ENCODE measurements at places on chromosomes 2 and 18. TPM values are rescaled to one million over a fixed set of nuclear protein-coding genes. Genes with fewer than 3 reads are reported as not detected.

GRCh38 chr2:240785424-240786335 is 34.3 kb downstream of the KIF1A start:
- no peak for DNase-seq

GRCh38 chr2:41142478-41142877 is 690.6 kb upstream of the SLC8A1 start:
- no peak for DNase-seq

- no peak for DNase-seq
Observed at GRCh38 chr2:154707994-154708575, 9.6 kb downstream of the KCNJ3 start.

Gene GRHL1
- 1.3 TPM for total RNA-seq

Gene PRSS56
- not detected for total RNA-seq

DNA sequence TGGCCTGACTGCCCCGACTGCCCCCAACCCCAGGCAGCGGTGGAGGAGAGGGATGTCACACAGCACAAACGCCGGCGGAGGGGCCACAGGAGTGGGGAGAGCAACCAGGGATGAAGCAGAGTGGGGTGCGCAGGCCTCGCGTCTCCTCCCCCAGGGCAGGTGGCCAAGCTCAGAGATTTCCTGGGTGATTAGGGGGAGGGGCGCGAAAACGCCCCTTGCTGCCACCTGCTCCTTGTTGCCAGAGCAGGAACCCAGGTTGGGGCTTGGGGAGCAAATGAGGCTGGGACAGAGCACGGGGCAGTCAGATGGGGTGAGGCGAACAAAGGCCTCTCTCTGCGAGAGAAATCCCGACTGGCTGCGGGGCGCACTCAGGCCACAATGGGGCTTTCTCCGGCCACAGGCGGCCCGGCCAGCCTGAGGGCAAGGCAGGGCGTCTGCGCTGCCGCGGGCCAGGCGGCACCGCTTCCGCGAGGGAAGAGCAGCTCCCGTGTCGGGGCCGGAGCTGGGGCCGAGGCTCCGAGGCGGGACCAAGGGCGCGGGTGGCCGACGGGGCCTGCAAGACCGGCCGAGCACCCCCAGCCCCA is 11.5 kb downstream of the TEX44 start:
- no peak for DNase-seq

Gene ZNF892
- total RNA-seq, result 4.9 TPM

DNA sequence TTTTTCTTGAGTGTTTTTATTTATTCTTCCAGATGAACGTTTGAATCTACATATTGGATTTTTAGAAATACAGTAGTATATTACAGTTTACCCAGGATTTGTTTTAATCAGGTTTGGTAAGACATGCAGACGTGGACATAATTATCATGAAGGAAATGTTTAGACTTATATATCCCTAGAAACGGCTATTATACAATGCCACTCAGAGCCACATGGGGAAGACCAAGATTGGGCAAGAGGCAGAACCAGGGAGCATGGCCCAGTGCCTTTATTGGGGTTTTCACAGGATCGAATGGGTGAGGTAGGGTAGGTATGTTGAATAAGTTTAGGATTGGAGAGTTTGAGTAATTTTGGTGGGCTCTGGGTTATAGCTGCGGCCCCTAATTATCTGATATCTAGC is 212.2 kb downstream of the CAMKMT start:
- DNase-seq, result no peak
